ENCODE measurements at places on chromosomes 7 and 10.

- no peak for DNase-seq
Observed at GRCh38 chr10:77518241-77518909, 119.2 kb downstream of the KCNMA1 start.

DNA sequence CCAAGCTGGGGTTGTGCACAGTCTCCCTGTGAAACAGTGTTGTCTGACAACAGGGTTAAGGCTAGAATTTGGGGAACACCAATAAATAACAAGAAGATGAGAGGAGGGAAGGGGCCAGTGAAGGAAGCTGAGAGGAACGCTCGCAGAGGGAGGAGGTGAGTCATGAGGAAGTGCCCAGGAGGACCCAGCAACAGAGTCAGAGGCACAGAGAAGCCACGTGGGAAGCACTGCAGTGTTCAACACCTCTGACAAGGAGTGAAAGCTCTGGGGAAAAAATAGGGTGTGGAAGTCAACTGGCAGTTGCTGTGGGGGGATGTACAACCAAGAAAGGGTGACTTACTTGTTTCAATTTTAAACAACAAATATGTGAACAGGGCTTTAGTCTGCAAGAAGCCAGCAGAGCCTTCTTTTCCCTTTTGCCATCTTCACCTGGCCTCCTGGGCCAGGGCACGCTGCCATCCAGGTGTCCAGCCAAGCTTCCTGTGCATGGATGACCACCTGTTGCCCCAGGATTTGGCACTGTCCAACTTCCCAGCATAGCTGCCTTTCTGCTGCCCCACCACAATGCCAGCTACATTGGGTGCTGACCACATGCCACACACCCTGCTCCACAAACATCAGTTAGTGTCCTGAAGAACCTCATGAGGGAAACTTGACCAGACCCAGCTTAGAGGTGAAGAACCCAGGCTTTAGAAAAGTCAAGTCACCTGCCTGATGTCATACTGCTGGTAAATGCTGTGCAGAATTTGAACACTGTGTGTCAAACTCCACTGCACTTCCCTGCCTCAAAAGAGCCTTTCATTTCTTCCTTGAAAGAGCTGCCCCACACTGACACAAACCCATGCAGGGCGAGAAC is 69.6 kb downstream of the ATXN7L1 start:
- peak; percentile 67 for DNase-seq

- no peak for DNase-seq
Observed at GRCh38 chr7:92754919-92755581, 81.3 kb downstream of the CDK6 start.

GRCh38 chr7:87833130-87833529 is 43.0 kb downstream of the SLC25A40 start:
- no peak for DNase-seq

DNA sequence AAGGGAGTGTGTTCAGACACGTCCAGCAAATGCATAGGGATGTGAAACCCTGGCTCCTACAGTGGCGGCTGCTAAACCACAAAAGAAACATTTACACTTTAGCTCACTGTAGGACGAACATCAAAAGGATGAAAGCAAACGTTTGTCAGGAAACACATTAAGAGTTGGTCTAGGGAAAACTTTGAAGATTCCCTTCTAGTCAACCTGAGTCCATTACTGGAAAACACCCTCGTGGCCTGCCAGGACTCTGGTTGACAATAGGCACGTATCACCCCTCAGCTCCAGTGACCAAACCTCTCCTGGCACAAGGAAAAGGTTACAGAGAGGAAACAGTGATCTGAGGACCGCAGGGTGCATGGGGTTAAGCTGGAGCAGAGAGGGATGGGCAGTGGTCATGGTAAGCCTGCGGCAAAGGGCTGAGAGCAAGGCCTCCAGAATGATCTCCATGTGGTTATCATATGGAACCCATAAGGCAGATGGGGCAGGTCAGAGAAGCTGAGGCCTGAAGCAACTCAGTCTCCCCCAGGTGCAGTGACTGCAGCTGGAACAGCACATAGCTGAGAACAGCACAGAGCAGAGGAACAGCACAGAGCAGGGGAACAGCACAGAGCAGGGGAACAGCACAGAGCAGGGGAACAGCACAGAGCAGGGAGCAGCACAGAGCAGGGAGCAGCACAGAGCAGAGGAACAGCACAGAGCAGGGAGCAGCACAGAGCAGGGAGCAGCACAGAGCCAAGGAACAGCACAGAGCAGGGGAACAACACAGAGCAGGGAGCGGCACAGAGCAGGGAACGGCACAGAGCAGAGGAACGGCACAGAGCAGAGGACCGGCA is 49.9 kb downstream of the CHST15 start:
- DNase-seq: no peak

DNA sequence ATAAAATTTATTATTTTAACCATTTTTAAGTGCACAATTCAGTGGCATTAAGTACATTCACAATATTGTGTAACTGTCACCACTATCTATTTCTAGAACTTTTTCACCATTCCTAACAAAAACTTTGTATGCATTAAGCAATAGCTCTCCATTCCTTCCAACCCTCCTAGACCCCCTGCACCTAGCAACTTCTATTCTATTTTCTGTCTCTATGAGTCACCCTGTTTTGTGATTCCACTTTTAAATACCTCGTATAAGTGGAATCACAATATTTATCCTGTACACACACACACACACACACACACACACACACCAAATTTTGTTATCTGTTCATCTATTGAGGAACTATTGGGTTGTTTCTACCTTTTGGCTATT is 89.2 kb downstream of the ARID5B start:
- DNase-seq: peak; percentile 72

GRCh38 chr7:7256731-7257274 is 74.5 kb downstream of the C1GALT1 start:
- no peak for DNase-seq

DNA sequence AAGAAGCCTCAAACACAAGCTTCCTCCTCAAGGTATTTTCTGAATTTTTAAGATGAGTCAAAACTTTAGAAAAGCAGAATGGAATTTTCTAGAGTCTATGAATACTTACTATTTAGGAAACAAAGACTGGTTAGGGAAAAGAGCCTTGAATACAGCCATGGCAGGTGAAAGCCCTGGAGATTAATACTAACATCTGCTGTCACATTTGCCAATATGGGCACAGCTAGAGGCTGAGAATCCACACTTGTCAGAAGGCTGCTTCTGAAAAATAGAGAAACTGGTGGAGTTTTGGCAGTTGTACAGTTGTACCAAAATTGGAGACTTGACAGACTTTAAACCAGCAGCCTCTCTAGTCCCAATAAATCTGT is 24.3 kb upstream of the CNNM1 start:
- no peak for DNase-seq

GRCh38 chr7:11216276-11216675 is 242.6 kb downstream of the PHF14 start:
- no peak for DNase-seq

GRCh38 chr10:14569274-14570060 is 205.2 kb downstream of the FAM107B start:
- no peak for DNase-seq

GRCh38 chr7:147432079-147432478 is 1158.5 kb upstream of the C7orf33 start:
- peak; percentile 69 for DNase-seq

DNA sequence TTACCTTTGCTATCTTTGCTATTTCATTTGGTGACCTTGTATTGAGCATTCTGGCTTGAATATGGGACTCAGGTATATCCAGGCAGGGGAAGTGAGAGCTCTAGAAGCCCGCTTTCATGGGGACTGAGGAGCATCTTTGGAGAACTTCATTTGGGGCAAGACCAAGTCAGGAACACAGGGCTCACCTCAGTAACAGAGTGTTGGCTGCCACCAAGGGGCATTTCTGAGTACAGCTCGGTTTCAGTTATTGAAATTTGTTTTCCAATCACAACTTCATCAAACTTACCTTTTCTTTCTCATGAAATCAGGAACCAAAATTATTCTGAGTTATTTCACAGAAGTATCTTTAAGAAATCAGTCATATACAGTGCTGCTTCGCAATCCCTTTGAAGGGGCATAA is 337.2 kb downstream of the C7orf25 start:
- peak; percentile 16 for DNase-seq

- DNase-seq: peak; percentile 74
Observed at GRCh38 chr7:87220026-87220733, 648 bp upstream of the TMEM243 start.

Measured in fibroblast of skin of right quadriceps (primary cell).